ENCODE measurements at places on chromosomes 6 and 20.

DNA sequence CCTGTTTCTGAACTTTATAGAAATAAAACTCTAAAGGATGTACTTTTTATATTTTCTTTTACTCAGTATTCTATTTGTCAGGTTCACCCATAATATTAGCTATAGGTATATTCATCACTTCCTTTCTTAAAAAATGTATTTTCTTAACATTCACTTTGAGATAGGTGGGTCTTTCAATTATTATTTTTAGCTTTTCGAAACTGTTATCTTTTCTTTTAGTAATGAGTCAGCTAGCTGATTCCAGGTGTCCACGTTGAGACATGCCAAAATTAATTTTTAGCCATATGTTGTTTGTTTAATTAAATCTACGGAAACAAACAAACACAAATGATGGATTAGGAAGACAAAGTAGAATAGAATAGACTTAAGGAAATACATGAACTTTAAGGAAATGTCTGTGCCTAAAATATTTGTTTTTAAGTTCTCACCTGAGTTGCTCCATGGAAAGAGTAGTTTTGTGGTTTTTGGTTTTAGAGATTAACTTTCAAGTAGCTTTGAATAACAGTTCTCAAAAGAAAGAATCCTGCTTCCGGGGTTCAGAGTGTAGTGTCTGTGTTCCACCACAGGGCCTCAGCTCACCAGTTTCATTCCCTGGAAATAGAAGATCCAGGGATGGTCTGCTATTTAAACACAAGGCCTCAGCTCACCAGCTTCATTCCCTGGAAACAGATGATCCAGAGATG is 435.0 kb downstream of the HAO1 start:
- no peak for DNase-seq

DNA sequence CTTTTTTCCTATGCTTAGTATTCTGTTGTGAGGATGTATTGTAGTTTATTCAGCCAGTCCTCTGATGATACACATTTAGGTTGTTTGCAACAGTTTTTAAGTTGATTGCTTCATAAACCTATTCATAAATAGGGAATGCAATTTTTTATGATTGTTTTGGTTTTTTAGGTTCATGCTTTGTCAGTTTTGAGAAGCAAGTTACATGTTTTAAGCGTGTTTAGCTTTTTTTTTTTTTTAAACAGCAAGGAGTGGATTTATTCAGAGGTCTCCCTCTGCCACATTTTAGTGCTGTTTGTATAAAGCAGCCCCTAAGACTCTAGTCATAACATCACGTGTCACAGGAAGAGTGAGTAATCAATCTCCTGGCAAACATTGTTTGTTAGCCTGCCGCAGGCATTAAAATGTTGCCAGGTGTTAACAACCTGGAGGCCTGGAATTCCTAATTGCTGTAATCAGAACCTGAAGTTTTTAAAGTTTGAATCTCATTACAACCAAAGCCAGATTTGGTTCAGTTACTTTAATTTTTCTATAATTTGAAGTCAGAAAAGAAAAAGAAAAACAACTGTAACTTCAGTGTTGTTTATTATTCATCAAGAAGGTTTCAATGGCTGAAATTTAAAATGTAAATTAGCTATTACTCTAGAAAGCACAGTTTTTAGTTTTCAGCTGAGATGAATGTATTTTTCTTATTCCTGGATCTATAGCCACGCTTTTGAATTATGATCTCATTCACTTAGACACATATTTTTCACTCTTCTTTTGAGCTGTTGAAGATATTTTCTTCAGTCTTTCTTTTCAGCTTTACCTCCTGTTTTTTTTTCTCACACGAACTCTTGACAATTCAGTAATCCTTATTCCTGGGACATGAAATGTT is 59.2 kb downstream of the KCNS1 start:
- no peak for DNase-seq

GRCh38 chr6:55136916-55137315 is 37.4 kb upstream of the HCRTR2 start:
- DNase-seq: no peak

DNA sequence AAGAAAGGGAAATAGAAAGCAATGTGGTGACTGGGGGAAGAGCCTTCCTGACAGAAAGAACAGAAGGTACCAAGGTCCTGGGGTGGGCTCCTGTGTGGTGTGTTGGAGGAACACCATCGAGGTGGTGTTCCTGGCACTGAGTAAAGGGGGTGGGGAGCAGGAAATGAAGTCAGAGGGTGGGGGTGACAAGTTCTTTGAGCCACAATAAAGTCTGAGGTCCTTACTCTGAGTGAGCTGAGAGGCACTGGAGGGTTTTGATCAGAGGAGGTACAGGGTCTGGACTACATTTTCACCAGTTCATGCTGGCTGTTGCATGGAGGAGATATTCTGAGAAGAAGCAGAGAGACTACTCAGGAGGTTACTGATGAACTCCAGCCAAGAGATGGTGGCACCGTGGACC is 198.2 kb downstream of the GMPR start:
- peak; percentile 65 for DNase-seq

DNA sequence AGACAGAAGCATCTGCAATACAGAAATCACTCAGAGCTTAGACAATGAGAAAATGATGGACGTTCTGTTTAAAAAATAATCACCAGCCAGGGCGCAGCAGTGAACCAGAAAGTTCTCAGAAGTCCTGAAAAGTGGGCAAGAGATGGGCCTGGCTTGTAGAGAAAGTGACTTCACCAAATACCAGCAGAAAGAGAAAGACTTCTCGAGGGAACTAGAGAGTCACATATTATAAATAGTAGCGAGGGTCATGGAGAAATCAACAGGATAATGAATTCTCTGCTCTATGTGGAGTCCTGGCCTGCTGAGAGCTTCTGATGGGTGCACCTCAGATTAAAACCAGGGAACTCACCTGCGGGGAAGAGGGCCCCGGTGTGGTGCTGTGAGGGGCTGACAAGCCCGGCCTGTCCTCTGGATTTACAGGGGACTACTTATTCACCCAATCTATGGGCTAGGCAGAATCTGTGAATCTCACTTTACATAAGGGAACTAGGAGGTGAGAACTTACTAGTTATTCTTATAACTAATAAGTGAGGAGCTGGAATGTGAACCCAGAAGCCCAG is 5.6 kb upstream of the RAMACL start:
- DNase-seq: no peak

DNA sequence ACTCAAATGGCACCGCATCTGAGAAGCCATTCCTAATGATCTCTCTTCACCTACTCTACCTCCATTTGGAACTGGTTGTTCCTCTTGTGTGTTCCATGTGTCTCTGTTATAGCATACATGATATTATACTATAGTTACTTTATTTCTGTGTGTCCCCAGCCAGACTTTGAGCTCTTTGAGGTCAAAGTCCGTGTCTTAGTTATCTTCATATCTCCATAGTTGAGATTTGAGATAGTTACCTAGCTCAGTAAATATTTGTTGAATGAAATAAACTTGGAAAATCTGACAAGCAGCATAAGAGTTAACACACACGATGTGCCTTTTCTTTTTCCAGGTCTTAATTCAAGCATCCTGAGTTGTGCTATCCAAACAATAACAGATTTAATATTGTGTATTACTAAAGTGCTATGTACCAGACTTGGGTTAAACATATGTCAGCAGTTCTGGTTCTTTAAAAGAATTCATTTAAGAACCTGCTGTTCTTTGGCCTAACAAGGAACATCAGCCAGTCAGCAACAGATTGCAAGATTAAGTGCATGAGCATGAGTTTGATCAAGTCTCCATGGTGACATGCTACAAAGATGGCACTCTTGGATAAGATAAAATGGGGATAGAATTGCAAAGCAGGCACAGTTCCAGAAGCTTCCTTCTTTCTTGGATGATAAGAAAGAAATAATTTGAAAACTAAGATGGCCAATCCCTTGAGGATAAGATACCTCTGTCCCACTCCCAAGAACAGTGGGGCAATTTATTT is 8.7 kb upstream of the TNFRSF21 start:
- no peak for DNase-seq
